ENCODE measurements at places on chromosomes 6 and 20.

DNA sequence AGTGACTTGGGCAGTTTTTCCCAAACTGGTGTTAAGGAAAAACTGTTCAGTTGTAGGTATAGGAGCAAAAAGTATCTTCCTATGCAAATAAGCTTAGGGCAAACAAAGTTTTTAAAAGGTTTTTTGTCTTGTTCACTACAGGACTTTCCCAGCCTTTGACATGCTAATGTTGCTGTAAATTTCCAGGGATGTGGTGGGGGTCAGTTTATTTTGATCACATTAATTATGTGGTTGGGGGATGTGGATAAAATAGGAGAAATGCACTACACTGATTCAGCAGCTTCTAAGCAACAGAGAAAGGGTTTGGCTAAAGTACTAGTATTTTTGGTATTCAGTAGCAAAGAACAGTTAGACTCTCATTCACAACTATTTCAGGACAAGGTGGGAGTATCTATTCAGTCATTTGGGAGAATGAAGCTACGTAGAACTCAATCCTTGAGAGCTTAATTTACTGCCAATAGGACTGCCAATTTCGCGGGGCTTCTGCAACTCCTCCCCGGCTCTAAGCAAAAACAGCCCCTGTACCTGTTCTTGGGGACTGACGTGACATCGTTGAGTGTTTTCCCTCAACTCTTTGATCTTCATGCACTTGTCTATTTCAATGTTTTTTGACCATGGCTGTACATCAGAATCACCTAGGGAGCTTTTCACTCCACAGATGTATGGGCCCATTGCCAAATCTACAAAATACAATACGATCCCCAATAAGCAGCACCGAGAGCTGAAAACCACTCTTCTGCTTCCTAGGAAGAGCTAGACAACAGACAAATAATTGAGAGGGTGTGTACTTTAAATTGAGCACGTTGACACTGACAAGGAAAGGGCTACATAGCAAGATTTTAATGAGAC is 94.8 kb upstream of the NHSL1 start:
- no peak for DNase-seq

DNA sequence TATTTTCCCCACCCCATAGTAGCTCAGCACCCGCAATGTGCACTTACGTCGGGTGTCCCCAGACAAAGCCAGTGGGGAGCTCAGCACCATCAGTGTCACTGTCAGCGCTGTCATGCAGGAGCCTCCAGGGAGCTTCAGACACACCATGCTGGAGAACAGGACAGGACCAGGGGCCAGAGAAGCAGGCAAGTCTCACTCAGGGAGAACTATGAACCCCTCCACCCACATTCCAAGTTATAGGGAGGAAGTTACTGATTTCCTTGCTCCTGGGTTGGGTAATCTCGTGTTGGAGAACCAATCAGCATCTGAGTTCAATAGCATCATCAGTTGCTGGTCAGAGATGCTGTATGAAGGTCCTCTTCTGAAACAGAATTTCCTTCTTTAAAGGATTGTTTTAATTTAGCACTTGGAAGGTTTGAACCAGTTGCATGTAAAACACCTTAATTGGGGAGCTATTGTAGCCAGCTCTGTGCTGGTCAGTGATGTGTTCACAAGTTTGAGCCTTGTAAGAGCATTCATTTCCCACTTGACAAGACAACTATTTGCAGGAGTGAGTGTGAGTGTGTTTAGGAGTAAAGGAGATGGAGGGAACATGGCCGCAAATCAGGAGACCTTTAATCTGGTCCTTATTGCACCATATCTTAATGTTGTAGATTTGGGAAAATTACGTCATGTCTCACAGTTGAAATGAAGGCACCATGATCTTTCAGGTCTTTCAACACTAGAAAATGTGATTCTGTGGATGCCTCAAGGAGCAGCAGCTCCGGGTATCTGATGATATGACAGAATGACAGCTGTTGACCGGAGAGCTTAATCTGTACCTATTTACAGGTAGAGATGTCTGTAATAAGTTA is at the start of gene HLA-DRB1:
Gene HLA-DRB1 (minus strand): TSS at position 253 of the 854 bp plus-strand sequence. CDS start 106 bp downstream, at position 147.
- no peak for DNase-seq

GRCh38 chr6:12331474-12331873 is 41.3 kb downstream of the EDN1 start:
- DNase-seq: no peak

DNA sequence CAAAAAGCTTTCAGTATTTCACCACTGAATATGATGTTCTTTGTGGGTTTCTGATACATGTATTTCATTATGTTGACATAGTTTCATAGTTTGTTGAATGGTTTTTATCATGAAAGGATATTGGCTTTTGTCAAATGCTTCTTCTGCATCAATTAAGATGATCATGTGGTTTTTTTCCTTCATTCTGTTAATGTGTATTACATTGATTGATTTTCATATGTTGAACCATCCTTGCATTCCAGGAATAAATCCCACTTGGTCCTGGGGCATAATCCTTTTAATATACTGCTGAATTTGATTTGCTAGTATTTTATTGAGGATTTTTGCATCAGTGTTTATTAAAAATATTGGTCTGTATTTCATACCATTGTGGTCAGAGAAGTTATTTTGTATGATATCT is 70.9 kb upstream of the BHLHE23 start:
- no peak for DNase-seq

- no peak for DNase-seq
Measured at GRCh38 chr6:150898399-150899170, 33.1 kb downstream of the MTHFD1L start.

- DNase-seq: no peak
Measured at GRCh38 chr6:7262746-7263518, 50.1 kb downstream of the SSR1 start.

- DNase-seq: no peak
Measured at GRCh38 chr6:13484138-13484708, 3.2 kb downstream of the GFOD1 start.

GRCh38 chr20:34526466-34526865 is 10.2 kb downstream of the DYNLRB1 start:
- no peak for DNase-seq

GRCh38 chr6:56532766-56533551 is 109.7 kb downstream of the DST start:
- DNase-seq: no peak

GRCh38 chr6:145756170-145756662 is 20.9 kb upstream of the EPM2A start:
- peak; percentile 79 for DNase-seq

GRCh38 chr6:105867277-105867676 is 218.9 kb upstream of the PRDM1 start:
- no peak for DNase-seq

GRCh38 chr6:208938-209337 is 83.3 kb upstream of the DUSP22 start:
- no peak for DNase-seq

Data from stromal cell of bone marrow (primary cell).